GM23248 (cell line): ENCODE measurements at places on chromosomes 1 and 21. TPM values are rescaled to one million over a fixed set of nuclear protein-coding genes. Genes with fewer than 3 reads are reported as not detected.

Gene CFHR4
- not detected in 2 replicates for polyA plus RNA-seq

Gene ITPKB
- polyA plus RNA-seq = 0.26 and 0.33 TPM in 2 replicates

- no peak overlapping the region for H3K27ac ChIP-seq
- peak; percentile 20 for DNase-seq
- H3K36me3 ChIP-seq = no peaks in the 10 kb centered on the region
- no peak overlapping the region for H3K4me3 ChIP-seq
These were observed 28.4 kb upstream of the NPPB start for GRCh38 chr1:11886986-11887665.

GRCh38 chr21:22762463-22762862, 1764.3 kb downstream of the NCAM2 start:
- no peak overlapping the region for H3K4me3 ChIP-seq
- no peak for DNase-seq
- no peaks in the 10 kb centered on the region for H3K36me3 ChIP-seq
- no peaks in the 10 kb centered on the region for H3K27me3 ChIP-seq
